ENCODE measurements at places on chromosomes 12 and 14.

GRCh38 chr14:105562713-105563346, 36.4 kb downstream of the TMEM121 start:
- DNase-seq, result no peak

DNA sequence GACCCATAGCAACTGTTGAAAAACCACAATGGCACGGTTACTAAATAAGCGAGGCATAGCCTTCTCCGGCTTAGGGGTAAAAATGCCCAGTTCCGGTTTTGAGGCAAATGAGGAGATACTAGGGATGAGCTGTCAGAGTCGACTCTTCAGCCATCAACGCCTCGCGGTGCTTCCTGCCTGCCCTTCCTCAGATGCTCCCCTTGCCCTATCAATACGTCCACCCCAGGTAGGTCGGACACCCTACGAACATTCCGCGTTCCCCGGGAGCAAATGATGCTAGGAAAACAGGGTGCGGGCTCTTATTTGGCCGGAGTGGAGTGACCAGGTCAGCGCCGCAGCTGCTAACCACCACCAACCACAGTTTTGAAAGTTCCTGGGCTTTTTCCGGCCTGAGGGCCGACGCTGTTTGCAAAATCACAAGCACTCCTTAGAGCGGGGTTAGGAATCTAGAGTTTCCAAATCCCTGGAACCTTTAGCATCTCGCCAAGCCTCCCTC, 1.2 kb downstream of the SRSF9 start:
- DNase-seq, result no peak

- no peak for DNase-seq
Observed at GRCh38 chr14:52339262-52339661, 25.1 kb downstream of the PTGER2 start.

DNA sequence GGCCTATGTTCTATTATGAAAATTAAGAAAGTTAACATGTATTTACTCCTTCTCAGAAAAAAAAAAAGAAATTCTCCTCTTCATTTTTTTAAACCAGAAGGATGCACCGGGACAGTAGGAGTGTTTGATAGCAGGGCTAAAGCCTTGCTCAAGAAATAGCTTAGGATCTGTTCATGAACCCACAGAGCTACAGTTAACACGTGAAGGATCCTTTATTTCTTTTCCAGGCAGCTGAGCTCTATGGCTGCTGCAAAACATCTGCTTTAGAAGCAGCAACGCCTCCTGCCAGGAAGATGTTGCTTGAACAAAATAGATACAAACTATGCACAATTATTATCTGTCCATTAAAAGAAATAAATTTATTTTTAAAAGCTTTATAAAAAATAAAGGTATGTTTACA, 254.8 kb downstream of the PRKD1 start:
- no peak for DNase-seq

- no peak for DNase-seq
Observed at GRCh38 chr12:125434936-125435443, 369.8 kb downstream of the AACS start.

GRCh38 chr12:23174917-23175316, 549.9 kb downstream of the ETNK1 start:
- no peak for DNase-seq

GRCh38 chr12:59444932-59445331, 150.9 kb upstream of the SLC16A7 start:
- no peak for DNase-seq

GRCh38 chr14:85241022-85241855, 288.7 kb upstream of the FLRT2 start:
- no peak for DNase-seq

DNA sequence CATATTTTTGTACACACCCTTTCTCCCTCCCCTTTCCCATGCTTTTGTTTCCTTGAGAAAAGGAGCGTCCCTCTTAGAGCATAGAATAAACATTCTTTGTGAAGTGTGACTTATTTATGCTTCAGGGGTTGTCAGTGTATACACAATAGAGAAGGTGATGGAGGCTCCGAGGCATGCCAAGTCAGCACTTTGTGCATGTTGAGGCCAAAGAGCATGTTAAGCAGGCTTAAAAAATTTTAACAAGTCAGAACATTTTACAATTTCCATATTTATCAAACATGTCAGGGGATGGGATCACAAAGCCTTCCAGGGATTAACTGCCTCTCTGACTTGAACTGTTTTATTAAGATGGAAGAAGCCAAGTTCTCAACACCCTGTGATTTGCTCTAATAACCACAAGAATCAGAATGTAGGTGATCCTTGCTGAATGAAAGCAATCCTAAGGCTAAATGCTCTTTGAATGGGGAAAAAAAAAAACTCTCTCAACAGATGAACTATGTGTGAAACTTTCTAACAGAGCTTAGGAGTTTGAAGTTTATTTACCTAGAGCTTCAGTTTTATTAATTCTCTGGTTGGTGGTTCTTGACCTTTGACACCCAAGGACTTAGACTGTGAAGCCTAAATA, 223.1 kb downstream of the RAD51B start:
- no peak for DNase-seq

DNA sequence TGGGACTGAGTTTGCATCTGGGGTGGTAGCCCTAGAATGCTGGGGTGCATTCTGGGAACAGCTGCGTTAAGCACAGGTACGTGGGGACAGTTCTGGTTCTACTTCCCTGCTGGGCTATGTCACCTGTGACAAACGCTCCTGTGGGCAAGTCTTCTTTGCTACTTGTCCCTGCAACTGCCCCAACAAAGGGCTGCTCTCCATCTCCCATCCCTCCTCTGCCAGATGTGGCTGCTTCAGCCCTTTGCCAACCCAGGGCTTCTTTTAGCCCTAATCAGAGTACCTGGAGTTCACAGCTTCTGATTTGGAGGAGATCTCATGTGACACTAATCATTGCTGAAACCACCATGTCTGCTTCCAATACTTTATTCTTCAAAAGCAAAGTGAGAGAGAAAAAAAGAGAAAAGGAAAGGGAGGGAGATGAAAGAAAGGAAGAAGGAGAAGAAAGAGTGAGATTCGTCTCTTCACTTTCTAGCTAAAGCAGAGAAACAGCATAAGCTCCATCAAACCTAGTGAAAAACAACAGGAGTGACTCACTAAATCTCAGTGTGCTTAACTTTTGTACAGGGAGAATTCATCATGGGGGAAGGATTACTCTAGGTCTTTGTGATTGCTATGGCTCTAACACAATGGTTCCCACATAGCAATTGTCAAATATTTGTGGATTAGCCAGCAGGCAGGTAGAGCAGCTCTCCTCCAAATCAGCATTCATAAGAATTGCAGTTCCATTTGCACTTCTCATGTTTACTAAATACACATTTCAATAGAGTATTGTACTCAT, 174.8 kb downstream of the LRIG3 start:
- no peak for DNase-seq

GRCh38 chr14:24194186-24194872, 912 bp downstream of the TM9SF1 start:
- no peak for DNase-seq

DNA sequence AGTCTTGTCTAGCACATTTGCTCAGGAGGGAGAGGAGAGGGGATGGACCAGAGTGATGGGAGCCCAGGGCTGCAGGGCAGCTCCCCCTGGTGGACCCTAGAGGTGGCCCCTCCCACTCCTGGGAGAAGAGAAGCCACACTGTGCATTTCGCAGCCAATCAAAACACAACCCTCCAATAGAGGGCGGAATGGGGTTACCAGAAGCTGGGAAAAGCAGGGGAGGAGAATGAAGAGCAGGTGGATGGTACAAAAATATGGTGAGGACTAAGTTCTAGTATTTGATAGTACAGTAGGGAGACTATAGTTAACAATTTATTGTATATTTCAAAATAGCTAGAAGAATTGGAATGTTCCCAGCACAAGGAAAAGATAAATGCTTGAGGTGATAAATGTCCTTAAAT, 23.6 kb downstream of the VASH1 start:
- no peak for DNase-seq

- no peak for DNase-seq
Observed at GRCh38 chr14:60951776-60952435, 29.0 kb downstream of the TRMT5 start.

DNA sequence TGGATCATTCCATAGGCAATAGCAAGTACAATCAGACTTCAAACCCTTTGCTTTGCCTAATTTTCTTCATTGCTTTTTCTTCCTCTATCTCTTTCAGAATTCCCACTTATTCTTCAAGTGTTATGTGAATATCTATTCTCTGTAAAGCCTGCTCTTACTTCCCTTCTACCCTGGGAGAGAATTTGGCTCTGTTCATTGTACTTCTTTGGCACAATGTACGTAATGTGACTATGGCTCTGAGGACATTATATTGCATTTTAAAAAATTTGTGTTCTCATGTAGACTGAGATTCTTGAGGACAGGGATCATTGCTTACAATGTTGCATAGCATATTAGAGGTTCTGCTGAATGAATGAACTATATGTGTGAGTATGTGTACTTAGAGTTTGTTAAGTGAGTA, 16.9 kb upstream of the PRICKLE1 start:
- DNase-seq, result no peak

GRCh38 chr14:28678887-28679286, 87.7 kb upstream of the FOXG1 start:
- no peak for DNase-seq
